ENCODE measurements at places on chromosomes 4 and X.

- DNase-seq, result no peak
Observed at GRCh38 chrX:68710870-68711576, 63.6 kb downstream of the STARD8 start.

DNA sequence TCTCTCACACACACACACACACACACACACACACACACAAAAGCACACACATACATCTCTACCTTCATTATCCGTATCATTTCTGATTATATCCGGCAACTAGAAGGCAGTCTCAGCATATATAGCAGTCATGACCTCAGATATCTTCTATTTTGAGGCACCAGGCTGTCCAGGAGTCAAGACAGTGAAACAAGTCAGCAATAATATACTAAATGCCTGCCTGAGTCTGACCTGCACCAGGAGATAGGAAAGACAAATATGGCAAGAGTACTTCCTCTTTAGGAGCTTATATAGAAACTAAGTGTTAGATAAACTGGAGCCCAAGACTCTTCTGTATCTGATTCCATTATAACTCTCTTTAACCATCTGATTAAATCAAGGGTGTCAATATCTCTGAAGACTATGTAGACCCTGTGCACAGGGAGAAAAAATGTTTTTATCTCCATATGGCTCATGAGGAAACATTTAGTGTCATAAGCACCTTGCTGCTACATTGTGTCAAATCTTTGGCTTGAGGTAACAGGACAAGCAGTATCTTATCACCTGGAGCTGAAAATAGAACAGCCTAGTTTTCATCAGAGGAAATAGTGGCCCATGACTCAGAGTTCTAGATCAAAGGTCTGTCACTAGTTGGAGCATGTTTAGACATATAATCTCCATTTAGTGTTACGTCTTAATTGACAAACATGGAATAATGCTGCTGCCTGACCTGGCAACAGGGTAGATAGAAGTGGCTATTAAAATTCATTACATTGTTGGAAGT, 27.0 kb upstream of the FAM47B start:
- DNase-seq, result no peak

GRCh38 chr4:128517096-128517738, 229.6 kb upstream of the PGRMC2 start:
- DNase-seq, result no peak

DNA sequence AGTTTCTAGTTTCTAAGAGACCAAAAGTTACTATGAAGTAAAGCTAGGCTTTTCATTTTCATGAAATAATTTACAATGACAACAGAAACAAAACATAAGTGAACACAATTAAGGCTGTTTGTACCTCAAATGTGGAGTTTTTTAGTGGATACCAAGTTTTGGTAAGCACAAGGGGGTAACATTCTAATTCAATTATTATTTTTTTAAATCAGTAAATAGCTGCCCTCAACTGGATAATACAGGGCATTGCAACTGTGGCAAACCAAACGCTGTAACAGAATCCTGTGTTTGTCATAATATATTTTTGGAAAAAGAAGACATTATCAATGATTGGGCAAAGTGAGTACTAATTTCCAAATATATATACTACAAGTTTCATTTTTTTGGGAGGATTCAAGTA, 150.3 kb downstream of the FBXW7 start:
- no peak for DNase-seq

- DNase-seq, result no peak
Observed at GRCh38 chrX:154098551-154098950, 1.0 kb upstream of the MECP2 start.

Data from substantia nigra (tissue), 51 donors.